Stimulated activated CD4-positive, alpha-beta T cell treated with anti-CD3 and anti-CD28 coated beads, Interleukin-1b, Interleukin-23, amount 100 ng/mL, for 1 hour (primary cell): ENCODE measurements at places on chromosomes 1 and 21.

- DNase-seq, result no peak
These were observed 4.5 kb upstream of the IL10RB start for GRCh38 chr21:33261635-33262034.

DNA sequence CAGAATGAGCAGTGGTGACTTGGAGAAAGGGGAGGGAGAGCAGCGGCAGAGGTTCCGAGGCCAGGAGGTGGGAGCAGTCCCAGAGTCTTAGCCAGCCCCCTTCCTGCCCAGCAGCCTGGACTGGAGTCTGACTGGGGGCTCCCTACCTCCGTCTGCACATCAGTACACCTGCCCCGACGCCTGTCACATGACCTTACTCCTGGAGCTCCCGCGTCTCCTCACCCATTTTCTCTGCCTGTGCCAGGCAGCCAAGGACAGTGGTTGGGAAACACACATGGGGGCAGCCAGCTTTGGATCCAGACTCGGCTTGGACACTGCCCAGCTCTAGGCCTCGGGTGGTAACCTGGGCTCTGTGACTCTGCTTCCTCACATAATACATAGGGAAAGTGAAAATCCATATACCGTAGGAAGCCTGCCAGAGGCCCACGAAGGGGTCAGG lies 16.9 kb downstream of the ACTRT2 start:
- no peak for DNase-seq

- DNase-seq, result no peak
These were observed 82.3 kb upstream of the SYT6 start for GRCh38 chr1:114235960-114236359.

DNA sequence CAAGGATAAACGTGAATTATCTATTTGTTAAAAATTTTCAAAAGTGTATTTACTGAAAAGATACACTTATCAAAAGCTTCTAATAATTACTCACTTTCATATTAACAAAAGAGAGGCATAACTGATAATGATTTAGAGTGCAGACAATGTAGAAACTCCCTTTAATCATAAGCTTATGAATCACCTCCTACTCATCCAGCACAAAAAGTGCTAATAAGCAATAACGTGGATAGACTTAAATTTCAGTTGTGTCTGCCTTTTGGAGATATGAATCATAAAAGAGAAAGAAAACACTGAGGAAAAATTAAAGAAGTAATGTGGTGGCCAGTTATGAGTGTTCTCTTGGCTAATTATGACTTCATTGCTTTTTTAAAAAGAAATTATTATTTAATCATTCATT lies 827.6 kb upstream of the B3GALT2 start:
- no peak for DNase-seq

- DNase-seq, result no peak
These were observed 96.7 kb downstream of the PSMG1 start for GRCh38 chr21:39086547-39086946.

GRCh38 chr1:39566441-39567137 lies 10.0 kb downstream of the PABPC4 start:
- no peak for DNase-seq

DNA sequence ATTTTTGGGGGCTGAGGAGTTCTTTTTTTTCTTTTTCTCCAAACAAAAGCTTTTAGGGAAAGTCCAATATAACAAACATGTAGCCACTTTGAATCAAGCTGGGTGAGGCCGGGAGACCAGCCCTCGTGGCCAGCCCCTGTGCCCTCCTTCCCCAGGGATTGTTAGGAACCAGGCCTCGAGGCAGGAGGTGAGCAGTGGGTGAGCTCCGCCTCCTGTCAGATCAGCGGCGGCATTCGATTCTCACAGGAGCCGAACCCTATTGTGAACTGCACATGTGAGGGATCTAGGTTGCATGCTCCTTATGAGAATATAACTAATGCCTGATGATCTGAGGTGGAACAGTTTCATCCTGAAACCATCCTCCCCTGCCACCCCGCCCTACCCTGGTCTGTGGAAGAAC lies 41.8 kb upstream of the TTC22 start:
- DNase-seq, result no peak

- DNase-seq, result no peak
These were observed 41.9 kb downstream of the CEP170 start for GRCh38 chr1:243213045-243213787.

DNA sequence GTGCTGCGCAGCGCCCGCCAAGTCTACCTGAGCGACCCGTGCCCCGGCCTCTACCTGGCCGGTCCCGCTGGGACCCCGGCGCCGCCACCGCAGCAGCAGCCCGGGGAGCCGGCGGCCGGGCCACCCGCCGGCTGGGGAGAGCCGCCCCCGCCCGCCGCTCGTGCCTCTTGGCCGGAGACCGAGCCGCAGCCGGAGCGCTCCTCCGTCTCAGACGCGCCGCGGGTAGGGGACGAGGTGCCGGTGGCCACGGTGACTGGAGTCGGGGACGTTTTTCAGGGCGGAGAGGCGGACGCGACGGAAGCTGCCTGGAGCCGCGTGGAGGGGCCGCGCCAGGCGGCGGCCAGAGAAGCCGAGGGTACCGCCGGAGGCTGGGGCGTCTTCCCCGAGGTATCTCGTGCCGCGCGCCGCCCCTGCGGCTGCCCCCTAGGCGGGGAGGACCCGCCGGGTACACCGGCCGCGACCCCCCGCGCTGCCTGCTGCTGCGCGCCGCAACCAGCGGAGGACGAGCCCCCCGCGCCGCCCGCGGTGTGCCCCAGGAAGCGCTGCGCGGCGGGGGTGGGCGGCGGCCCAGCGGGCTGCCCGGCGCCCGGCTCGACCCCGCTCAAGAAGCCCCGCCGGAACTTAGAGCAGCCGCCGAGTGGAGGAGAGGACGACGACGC lies 646 bp downstream of the IER5 start:
- DNase-seq, result no peak

DNA sequence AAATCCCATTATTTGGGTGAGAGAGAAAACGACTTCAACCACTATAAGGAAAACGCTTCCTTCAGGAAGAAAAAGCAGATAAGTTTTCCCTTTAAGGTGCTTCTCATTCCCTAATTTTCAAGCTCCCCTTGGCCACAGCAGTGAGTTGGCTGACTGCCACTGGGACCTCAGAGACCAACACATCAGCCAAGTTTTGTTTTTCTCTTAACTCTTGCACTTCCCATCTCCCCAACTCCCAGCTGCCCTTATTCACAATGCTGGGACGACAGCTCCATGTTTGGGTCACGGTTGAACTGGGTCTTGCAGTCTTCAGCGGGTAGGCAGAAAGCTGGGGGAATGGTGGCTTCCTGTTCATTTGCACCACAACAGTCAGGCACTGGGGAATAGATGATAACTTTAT lies 18.9 kb downstream of the SGIP1 start:
- DNase-seq, result no peak

DNA sequence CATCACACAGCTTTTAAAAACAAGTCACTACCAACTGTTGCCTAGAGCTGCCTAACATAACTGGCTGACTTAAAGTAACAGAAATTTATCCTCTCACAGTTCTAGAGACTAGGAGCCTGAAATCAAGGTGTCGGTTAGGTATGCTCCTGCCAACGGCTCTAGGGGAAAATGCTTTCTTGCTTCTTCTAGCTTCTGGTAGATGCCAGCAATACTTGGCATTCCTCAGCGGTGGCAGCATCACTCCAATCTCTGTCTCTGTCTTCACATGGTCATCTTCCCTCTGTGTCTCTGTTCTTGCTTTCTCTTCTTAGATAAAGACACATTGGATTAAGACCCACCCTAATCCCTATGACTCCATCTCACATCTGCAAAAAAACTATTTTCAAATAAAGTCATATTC lies 51.5 kb downstream of the DMRTA2 start:
- no peak for DNase-seq

DNA sequence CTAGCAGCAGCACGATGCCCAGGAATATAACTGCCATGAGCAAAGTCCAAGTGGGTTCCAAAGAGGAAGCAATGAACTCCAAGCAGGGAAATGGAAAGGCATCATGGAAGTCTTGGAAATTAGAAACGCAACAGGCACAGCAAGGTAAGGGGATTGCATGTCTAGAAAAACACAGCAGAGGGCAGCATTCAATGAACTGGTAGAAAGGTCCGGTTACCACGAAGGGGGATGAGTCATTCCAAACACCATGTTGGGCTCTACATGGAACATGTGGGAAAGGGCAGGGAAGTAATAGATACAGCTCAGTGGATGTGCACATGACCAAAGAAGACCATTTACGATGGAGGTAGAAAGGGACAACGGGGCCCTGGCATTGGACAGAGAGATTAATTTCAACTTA lies 36.4 kb downstream of the RXRG start:
- no peak for DNase-seq

- DNase-seq, result peak; percentile 33
These were observed 597 bp downstream of the PKN2 start for GRCh38 chr1:88684482-88685258.

DNA sequence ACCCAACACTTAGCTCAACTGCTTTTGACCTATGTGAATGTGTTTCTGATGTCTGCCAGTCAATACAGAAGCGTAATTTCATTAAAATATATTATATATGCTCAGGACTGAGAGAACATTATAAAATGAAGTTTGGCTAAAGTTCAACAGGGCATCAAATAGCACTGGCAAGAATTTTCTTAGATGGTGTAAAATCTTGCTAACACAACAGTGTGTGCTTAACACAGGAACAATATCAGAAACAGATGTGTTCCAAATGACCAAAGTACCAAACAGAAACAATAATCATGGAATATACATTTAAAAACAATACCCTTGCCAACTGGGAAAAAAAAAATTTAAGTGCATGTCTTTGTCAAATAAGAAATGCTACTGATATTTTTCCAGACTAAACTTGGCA lies 10.4 kb upstream of the LHX8 start:
- DNase-seq, result no peak

DNA sequence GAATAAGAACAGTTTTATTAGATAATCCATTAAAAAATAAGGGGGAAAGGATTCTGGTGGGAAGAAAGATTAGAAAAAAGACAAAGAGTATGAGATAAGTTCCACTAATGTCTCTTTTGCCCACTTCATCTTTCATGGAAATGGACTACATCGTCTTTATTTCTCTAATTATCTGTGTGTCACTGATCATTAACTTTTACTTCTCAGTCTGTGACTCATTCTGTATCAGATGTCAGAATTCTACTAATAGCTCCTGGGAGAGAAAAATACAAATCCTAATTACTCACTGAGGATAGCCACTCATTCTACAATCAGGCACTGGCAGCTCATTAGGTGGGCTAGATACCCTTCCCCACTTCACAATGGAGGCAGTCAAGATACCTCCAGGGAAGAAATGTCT lies 41.7 kb downstream of the ILDR2 start:
- no peak for DNase-seq

- DNase-seq, result no peak
These were observed 128.0 kb downstream of the NTPCR start for GRCh38 chr1:233078396-233078795.

GRCh38 chr1:38815903-38816627 lies 43.5 kb downstream of the RRAGC start:
- no peak for DNase-seq

DNA sequence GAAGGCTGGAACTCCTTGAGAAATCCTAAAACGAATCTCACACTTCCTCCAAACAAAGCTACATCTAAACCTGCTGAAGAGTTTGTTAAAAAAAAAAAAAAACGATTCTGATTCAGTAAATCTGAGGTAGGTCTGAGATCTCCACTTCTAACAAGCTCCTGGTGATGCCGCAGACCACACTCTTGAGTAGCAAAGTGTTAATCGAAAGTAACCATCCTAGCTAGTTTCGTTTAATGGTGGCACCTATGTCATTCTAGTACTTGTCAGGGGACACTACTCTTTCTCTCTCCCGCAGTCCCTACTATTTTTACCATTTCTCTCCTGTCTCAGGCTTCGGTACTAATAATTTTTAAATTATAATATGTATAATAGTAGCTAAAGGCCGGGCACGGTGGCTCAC lies 2.1 kb downstream of the CLCC1 start:
- no peak for DNase-seq

- DNase-seq, result no peak
These were observed 323.7 kb upstream of the FAM78B start for GRCh38 chr1:166490437-166490991.

GRCh38 chr1:170823120-170823519 lies 112.2 kb upstream of the MROH9 start:
- no peak for DNase-seq

- no peak for DNase-seq
These were observed 110.7 kb downstream of the SPATA46 start for GRCh38 chr1:162265983-162266382.

DNA sequence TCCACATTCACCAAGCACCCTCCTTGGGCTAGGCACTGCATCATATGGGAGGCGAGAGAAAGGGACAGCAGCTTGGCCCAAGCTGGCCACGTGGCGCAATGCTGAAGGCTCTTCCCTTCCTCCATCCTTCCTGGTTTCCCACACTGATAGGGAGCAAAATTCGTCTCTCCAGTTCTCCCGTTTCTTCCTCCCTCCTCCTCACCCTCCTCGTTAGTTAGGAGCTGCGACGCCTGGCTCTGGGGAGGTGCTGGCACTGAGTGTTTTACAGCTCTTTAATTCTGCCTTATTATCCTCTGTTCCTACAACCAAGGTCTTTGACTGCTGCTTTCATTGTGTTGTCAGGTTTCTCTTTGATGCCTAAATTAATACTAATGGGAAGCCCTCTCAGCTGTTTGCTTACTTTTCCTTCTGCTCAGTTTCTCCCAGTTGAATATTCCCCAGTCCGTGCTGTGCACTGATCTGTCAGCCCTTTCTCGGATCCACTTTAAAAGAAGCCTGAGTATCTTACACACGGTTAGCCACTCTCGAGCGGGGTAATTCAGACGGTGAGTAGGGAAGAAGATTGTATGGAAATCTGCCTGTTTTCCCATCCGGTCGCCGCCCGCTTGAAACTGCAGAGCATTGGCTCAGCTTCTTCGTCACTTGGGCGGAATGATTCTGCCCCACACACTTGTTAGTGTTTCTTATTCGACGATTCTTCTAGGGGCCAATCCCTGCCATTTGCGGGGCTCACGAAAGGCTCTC lies 56.2 kb upstream of the SMYD2 start:
- DNase-seq, result no peak

- DNase-seq, result no peak
These were observed 28.4 kb downstream of the NTPCR start for GRCh38 chr1:232978815-232979214.

- no peak for DNase-seq
These were observed 9.2 kb downstream of the RAB29 start for GRCh38 chr1:205766038-205766437.
